Inflammatory macrophage treated with lipopolysaccharide for 1 hour (primary cell): ENCODE measurements at places on chromosomes 5 and 9.

DNA sequence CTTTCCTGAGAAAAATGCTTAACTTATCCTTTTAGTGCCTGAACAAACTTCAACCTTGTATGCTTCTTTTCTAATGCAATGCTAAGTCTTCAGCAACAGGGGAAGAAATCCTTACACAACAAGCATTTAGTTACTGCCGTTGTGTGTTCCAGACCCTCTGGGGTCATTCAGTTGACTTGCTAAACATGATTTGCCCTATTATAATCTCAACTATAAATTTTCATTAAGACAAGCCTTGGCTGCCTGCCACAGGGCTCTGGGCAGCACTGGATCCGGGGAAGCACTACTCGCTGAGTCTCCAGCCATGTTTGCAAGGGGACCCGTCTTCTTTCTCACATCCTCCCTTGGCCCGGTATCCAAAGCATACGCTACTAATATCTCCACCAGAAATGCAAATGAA, 58.1 kb downstream of the PTCH1 start:
- DNase-seq: no peak

- DNase-seq: no peak
These were observed 2.1 kb upstream of the TPM2 start for GRCh38 chr9:35691757-35692301.

- no peak for DNase-seq
These were observed 80.2 kb downstream of the ZNF366 start for GRCh38 chr5:72427016-72427415.

DNA sequence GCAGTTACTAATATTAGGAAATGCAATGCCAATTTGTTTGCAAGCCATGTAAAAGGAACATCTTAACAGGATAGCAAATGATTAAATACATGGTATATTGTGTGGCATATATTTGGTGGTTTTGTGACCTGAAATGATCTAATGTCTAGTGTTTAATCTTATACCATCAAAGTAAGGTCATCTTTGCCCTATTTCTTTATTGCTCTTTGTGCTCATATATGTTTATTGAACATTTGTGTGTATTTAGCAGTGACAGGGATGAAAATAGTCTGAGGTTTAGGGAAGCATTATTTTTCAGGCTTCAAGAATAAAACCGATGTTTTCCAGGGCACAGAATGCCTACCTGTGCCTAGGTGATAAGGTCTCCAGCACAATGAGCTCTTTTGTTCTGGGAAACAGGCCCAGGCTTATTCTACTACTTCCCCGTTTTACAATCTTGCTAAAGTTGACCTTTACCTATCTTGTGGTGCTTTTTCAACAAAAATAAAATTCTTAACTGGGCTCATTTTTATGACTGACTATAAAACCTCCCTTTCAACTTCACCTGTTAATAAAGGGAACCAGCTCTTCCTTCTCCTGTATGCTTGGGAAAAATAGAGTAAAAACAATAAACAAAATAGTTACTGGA, 105.6 kb upstream of the ANKH start:
- DNase-seq: no peak

- no peak for DNase-seq
These were observed 20.7 kb upstream of the ACSL6 start for GRCh38 chr5:132032196-132032595.

DNA sequence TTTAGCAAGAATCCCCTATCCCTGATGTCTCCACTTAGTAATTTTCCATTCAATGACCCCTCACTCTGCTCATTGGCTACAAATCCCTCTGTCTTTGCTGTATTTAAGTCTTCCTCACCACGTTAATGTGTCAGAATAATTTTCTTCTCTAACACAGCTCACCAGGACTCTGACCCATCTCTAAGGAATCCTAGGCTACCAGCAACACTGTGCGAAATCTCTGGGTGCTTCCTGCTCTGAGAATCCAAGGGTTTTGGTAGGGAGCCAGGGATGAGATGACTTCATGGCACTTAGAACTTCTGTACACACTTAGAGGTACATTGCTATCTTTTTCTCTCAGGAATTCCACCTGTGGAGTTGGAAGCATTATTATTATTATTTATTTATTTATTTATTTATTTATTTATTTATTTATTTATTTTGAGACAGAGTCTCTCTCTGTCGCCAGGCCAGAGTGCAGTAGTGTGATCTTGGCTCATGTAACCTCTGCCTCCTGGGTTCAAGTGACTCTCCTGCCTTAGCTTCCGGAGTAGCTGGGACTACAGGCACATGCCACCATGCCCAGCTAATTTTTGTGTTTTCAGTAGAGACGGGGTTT, 53.5 kb downstream of the FOXI1 start:
- no peak for DNase-seq

- DNase-seq: no peak
These were observed 21.2 kb upstream of the VCAN start for GRCh38 chr5:83450183-83450966.

- DNase-seq: peak; percentile 58
These were observed 10.8 kb upstream of the CCDC69 start for GRCh38 chr5:151234476-151235238.

DNA sequence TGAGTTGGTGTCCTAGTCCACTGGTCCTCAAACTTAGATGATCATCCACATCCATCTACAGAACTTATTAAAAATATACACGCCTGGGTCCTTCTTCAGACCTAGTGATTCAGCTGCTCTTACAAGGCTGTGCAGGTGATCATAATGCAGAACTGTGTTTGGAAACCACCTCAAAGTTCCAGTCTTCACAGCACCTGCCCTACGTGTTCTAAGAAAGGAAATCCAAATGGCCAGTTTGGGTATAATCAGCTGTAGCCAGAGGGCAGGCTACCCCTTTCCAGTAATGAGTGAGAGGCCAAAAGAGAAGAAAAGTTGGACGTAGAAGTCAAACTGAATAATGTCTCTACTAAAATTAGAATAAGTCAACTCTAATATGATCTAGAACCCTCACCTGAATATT, 15.4 kb downstream of the REEP5 start:
- DNase-seq: no peak

DNA sequence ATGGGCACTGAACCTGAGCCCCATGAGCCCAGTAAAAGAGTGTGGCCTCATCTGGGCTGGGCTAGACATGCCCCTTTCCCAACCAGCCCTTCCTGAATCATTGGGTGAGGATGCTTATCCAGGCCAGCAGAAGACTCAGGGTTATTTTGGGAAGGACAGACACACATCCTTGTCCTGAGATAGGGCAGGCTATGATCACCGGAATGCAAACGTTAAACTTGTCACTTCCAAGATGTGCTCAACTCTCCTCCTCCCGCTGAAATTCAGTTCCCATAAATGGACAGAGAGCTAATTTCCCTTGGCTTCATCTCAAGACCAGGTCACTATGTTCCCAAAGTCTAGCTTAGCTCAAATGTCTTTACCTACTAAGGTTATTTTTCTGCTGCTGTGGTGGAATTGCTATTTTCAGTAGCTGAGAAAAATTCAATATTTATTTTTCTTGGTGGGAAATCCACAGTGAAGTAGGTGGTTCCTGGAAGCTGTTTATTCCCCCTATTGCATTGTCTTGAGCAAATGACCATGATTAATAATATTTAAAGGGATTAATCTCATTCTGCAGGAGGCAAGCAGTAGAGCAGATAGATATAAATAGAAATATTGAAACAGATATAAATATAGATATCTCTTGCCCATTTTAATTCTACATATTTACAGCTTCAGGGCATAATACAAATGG, 70.0 kb downstream of the NXNL2 start:
- DNase-seq: no peak

DNA sequence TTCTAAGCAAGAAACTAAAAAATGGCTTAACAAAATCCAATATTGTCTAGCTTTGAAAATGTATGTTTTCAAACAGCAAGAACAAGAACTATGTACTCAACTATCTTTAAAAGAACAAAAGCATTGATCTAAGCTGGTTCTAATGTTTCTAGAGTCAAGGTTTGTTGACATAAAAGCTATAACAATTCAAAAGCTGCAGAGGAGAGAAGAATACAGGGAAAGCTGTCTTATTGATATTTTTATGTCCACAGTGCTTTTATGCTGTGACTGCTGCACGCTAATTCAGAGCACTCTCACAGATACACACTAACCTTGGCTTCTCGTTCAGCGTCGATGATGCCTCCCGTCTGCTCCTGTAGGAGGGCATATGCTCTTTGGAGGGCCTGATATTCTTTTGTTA, 129.5 kb upstream of the DPYSL3 start:
- DNase-seq: no peak

DNA sequence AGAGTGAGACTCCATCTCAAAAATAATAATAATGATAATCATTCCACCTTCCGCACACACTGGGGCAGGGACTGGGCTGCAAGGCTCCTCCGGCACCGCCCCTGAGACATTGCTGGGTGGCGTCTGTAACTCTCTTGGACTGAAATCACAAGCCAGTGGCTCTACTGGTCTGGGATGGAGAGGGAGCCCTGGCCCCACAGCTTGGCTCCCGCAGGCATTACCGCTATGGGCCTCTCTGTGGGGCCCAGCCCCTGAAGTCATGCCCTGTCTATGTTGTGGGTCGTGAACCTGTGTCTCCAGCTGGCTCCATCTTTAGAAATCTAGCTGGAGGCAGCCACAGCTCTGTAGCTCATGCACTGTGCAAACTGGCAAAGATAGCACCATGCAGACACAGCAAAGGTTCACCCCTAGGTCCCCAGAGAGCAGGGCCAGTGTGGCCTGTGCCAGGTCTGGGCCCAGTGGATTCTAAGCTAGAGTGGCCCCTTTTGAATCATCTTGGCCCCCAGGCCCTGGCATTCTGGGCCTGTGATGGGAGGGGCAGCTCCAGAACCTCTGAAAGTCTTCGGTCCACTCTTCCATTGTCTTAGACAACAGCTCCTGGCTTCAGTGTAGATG, 36.1 kb upstream of the COL5A1 start:
- DNase-seq: no peak

- DNase-seq: no peak
These were observed 22.0 kb downstream of the SLC36A1 start for GRCh38 chr5:151469386-151469785.

GRCh38 chr9:134733480-134734232, 92.1 kb downstream of the COL5A1 start:
- DNase-seq: no peak

- DNase-seq: peak; percentile 84
These were observed 1.2 kb downstream of the CXXC5 start for GRCh38 chr5:139649082-139649991.

DNA sequence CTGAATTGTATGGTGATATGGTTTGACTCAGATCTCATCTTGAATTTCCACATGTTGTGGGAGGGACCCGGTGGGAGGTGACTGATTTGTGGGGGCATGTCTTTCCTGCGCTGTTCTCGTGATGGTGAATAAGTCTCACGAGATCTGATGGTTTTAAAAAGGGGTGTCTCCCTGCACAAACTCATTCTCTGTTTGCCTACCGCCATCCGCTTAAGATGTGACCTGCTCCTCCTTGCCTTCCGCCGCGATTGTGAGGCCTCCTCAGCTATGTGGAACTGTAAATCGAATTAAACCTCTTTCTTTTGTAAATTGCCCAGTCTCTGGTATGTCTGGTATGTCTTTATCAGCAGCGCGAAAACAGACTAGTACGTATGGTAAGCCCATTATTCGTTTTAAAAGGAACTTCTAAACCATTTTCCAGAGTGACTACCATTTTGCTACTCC, 48.7 kb downstream of the SLC36A1 start:
- peak; percentile 43 for DNase-seq

- peak; percentile 81 for DNase-seq
These were observed 11.9 kb upstream of the TNIP1 start for GRCh38 chr5:151092762-151093161.

GRCh38 chr5:139708877-139709581, 60.9 kb downstream of the CXXC5 start:
- peak; percentile 93 for DNase-seq

GRCh38 chr9:73234008-73234360, 82.3 kb downstream of the ANXA1 start:
- peak; percentile 45 for DNase-seq

DNA sequence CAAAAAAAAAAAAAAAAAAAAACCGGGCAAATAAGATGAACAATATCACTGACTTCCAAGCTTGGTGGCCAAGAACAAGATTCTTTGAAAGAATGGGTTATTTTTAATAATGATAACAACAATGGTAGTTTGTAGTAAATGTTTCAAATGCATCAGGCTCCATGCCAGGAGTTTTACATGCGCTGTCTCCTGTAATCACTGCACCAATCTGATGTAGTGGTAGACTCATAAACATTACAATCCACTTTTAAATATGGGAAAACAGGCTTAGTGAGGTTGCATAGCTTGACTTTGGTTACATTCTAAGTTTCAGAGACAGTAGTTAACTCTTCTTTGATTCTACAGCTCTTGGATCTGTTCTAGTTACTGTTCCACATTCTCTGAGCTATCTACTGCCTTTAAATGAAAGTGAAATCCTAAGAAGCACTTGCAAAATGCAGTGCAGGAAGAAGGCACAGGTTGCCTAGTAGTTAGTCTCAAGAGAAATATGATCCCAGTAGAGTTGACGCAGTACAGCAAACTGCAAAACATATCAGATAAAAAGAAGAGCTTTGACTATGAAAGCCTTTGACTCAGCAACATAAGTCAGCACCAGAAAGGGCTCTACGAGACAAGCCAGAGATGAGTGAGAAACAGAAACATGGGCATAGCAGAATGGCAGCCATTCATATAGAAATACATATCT, 62.1 kb downstream of the PDE4D start:
- DNase-seq: no peak

DNA sequence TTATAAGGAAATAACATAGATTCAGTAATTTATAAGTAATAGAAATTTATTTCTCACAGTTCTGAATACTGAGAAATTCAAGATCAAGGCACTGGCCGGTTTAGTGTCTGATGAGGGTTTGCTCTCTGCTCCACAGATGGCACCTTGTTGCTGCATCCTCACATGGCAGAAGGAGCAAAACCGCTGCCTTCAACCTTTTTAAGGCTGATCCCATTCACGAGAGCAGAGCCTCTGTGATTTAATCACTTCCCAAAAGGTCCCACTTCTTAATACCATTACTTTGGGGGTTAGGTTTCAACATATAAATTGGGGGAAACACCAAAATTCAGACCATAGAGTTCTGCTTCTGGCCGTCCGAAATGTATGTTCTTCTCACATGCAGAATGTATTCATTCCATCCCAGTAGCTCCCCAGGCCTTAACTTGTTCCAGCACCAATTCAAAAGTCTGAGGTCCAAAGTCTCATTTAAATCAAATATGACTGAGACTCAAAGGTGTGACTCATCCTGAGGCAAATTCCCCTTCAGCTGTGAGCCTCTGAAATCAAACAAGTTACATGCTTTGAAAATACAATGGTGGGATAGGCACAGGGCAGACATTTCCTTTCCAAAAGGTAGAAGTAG, 30.6 kb downstream of the BAAT start:
- DNase-seq: no peak
